Epithelial cell of esophagus (primary cell): ENCODE measurements at places on chromosomes 4 and X.

DNA sequence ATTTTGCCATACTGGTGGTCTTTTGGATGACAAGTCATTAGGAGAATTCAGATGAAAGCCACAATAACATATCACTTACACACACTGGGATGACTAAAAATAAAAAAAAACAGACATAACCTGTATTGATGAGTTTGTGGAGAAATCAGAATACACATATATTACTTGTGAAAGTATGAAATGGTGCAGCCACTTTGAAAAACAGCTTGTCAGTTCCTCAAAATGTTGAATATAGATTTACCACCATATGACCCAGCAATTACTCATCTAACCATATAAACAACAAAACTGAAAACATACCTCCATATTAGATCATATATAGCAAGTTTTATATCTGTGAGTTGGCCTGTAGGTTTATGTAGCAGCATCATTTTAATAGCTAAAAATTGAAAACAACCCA is 608.7 kb downstream of the TLL1 start:
- DNase-seq = peak; percentile 3

GRCh38 chr4:151960449-151961230 is 199.8 kb upstream of the GATB start:
- DNase-seq = peak; percentile 34

GRCh38 chr4:158535130-158535614 is 13.5 kb downstream of the RXFP1 start:
- DNase-seq = peak; percentile 64

- peak; percentile 57 for DNase-seq
Observed at GRCh38 chr4:1218634-1219565, 30.0 kb downstream of the CTBP1 start.

DNA sequence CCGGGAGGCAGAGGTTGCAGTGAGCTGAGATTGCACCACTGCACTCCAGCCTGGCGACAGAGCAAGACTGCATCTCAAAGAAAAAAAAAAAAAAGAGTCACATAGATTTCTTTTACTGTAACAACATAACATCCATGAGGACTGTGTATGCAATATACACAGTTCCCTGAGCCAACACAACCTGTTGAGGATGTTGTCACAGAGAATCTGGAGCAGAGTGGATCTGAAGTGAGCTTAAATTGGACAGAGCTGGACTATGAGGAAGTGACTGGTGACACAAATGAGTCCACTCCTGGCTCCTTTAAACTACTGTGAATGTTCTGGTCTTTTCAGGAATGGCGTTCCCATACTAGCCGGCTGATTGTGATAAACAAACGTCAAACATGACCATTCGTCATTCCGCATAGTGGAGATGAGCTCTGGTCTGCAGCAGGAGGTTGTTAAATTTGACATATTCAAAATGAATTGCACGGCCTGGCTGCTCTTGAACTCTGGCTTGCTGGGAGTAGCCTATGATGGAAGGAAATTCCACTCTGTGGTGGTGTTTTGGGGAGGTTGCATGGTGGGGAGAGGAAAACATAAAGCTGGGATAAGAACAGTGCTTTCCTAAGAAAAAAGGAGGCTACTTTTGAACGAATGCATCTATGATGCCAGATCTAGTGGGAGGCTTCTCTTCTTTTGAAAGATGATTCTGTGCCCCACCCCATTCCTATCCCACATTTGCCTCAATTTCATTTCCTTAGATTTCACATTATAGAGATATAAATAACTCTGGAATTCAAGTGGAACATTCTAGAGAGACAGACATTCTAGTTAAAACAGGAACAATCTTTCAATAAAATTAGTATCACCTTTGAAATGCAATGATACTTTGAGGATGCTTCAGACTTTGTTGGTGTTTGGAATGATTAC is 149.5 kb downstream of the SHROOM3 start:
- no peak for DNase-seq

- DNase-seq = no peak
Observed at GRCh38 chrX:47481160-47481559, 1.9 kb downstream of the ZNF41 start.
